Naive thymus-derived CD8-positive, alpha-beta T cell (primary cell): ENCODE measurements at places on chromosomes 7 and 10.

DNA sequence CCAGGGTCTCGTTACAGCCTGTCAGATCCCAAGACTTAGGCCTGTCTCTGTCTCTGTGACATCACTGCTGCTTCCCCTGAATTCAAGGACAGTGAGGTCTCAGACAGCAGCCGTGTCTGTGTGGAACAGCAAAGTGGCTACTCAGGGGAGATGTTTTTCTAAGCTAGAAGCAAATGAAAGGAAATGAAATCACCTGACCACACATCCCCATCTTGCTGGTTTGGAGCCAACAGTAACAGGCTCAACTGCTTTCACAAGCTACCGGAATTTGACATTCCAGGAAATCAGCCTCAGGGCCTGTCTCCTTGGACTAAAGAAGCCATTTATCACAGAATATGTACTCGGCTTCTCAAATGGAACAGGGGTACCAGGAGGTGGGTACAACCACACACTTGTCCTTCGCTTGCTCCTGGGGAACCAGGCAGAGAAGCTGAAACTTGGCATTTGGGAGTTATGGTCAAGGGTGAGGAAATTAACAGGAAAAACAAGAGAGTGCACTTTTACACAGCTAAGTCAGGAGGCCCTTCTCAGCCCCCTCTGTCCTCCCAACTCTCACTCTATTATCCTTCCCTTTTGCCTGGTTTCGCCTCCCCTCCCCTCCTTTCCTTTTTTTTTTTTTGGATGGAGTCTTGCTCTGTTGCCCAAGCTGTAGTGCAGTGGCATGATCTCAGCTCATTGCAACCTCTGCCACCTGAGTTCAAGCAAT, 73.2 kb downstream of the SPDYE5 start:
- no peak for DNase-seq

DNA sequence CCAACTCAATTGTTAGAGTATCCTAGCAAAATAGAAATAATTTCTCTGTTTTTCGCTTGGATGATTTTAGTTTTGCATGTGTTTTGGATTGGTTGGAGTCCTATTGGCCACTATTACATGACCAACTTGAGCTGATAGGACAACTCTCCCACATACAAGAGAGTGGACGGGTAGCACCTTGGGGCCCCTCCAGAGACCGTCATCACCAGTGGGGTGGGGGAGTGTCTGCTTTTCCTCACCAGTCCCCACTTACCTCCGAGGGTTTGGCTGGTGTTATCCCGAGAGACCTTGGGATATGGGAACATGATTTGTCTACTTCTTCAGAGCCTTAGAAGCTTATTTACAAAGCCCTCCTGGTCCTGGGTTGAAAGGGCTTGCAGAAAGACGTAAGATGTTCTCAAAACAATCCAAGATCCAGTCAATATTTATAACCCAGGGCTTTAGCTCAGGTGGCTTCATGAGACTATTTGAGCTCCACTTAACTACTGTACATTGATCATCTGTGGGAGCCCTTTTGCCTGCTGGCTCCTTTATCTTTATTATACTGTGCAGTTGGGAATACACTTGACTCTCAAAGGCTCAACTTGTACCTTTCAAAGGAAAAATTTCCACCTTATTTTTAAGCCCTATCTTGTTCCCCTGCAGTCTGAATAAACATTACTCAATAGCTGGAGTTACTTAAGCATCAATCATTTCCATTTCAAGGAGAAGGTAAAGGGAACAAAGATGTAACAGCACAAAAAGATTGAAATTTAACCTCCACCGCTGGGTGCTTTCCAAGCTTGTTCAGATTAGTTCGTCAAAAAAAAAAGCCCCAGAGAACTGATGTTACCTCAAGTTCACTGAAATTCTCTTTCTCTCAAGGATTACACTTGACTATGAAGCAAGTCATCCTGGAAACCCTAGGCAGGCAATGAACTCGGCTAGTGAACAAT, 119.7 kb downstream of the WDR11 start:
- no peak for DNase-seq

GRCh38 chr10:12907656-12908055, 93.9 kb downstream of the CCDC3 start:
- no peak for DNase-seq

DNA sequence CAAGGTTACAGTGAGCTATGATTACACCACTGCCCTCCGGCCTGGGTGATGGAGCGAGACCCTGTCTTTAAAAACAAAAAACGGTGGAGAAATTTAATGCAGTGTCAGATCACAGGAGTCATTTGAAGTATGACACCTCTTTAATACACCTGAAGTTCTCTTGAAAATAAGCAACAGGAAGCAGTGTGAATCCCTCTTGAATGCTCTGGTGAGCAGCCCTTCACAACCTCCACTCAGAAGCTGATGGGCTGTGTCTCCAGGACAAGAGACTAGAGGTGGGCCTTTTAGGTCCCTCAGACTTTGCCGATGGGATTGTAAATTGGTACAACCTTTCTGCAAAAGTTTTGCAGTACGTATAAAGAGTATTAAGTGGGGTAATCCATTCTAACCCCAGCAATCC, 50.1 kb downstream of the CYP26A1 start:
- no peak for DNase-seq

DNA sequence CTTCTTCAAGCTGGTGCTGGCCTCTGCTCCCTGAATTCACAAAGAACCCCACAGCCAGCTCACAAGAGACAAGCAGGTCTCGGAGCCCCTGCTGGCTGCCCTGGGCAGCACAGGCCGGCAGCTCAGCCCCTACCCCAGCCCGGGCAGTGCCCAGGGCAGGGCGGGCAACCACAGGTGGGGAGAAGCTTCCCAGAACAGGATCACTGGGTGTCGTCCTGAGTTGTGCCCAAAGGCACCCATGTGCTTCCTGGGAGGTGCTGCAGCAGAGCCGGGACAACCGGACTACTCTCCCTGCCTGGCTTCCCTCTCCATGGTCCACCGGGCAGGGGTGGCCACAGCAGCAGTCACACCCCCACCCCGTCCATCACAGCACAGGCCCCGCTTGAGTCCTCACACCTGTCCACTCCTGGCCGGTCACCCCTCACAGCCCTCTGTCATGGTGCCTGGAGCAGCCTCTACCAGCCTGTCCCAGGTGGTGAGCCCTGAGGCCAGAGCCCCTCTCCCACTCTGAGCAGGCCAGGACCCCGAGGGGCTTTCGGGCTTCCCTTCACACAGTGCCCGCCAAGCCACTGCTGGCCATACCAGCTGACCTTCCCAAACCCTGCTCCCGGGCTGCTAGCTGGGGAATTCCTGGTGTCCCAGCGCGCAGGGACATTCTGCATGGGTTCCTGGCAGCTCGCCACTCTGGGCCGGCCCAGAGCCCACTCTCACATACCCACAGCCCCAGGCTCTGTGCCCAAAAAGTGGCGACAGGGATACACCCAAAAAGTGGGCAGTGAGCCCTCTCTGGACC, 3.1 kb downstream of the RASGEF1A start:
- no peak for DNase-seq

- DNase-seq: no peak
These were observed 21.7 kb downstream of the LYZL2 start for GRCh38 chr10:30607814-30608213.

- no peak for DNase-seq
These were observed 6.1 kb upstream of the TNS3 start for GRCh38 chr7:47587976-47588375.

GRCh38 chr10:9452056-9452455, 1397.6 kb downstream of the GATA3 start:
- DNase-seq: no peak
